ENCODE measurements at places on chromosomes 1 and 21.

- DNase-seq = no peak
Observed at GRCh38 chr1:82125866-82126265, 325.1 kb downstream of the ADGRL2 start.

DNA sequence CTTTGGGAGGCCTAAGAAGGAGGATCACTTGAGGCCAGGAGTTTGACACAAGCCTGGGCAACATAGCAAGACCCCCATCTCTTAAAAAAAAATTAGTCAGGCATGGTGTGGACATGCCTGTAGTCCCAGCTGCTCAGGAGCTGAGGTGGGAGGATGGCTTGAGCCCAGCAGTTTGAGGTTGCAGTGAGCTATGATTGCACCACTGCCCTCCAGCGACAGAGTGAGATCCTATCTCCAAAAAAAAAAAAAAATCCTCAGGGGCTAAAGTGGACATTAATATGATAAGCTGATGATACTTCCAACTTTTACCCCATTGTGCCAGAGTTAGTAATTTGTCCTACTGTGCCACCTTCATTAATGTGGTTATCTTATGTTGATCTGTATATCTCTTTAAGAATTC lies 327.8 kb upstream of the FMN2 start:
- DNase-seq = no peak

DNA sequence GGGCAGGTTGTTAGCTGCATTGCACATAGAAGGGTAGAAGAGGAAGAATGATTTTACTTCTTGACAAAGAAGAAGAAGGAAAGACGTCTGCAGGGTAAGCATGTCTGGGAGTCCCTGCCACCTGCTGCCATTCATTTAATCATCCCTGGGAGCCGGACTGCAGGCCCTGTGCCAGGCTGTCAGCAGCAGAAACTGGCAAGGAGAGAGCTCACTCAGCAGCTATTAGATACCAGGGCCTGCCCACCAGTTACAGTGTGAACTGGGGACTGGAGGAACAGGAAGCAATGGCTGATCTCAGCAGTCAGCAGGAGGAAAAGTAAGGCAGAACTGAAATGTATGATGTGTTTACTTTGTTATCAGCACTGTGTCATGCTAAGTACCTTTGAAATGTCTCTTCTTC lies 75.7 kb upstream of the C1orf87 start:
- DNase-seq = no peak

GRCh38 chr1:39147099-39148025 lies 57.1 kb upstream of the MACF1 start:
- no peak for DNase-seq

DNA sequence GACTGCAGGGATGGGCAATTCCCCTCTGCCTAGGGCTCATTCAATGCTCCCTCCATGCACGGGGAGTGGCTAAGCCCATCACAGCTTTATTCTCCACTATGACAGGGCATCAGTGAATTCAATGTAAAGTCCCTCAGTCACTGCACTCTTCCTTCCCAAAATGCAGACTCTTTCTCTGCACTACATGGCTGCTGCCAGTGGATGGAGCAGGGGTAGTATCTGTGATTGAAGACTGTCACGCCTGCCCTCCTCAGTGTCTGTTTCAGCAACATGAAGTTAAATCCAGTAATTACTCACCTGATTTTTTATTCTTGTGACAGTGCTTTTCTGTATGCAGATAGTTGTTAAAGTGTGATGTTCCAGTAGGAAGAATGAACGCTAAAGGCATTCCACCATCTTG lies 1323.2 kb downstream of the AMY1C start:
- DNase-seq = no peak

GRCh38 chr1:239718571-239718970 lies 332.2 kb downstream of the CHRM3 start:
- no peak for DNase-seq

DNA sequence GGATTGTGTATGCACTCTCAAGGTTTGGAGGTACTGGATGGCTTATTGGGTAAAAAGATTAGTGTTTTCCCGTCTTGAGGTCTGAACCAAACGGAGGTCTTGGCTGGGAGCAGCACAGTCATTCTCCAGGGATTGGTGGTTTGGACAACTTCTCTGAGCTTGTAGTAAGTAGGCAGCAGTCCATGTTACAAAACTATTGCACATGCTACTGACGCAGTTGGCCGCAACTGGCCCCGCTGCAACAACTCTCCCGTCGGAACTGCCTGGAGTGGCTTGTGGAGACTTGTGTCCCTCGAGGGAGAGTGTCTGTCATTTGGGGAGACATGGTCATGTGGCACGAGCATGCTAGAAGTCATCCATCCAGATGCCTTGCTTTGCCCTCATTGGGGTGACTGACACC lies 276.0 kb downstream of the TM2D1 start:
- no peak for DNase-seq

- no peak for DNase-seq
Observed at GRCh38 chr1:201486187-201486586, 17.2 kb upstream of the PHLDA3 start.

GRCh38 chr1:82392513-82392912 lies 591.8 kb downstream of the ADGRL2 start:
- no peak for DNase-seq

- DNase-seq = no peak
Observed at GRCh38 chr1:209456878-209457277, 126.6 kb upstream of the CAMK1G start.

DNA sequence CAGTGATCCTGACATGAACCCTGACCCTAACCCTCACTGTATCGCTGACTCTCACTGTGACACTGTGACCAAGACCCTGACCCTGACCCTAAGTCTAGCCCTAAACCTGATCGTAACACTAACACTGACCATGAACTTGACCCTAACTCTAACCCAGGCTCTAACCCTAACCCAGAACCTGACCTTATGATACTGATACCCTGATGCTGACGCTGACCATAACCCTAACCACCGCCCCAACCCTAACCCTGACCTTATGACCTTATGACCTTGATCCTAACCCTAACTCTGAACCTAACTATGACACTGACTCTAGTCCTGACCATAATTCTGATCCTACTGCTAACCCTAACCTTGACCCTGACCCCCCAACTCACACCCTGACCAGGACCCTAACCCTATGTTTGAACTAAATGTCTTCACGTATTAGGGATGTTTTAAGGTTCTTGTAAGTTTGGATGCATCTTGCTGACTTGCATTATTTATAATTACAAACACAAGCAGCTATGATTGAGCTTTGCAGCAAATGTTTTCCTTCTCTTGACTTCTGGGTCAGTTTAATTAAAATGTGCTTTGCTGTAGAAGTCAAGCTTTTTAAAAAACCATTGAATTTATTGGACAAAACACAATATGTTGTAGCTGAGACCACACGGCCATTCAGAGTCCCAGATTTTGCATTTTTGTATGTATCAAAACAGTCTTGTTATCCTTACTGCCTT lies 23.9 kb upstream of the PRSS38 start:
- DNase-seq = no peak

DNA sequence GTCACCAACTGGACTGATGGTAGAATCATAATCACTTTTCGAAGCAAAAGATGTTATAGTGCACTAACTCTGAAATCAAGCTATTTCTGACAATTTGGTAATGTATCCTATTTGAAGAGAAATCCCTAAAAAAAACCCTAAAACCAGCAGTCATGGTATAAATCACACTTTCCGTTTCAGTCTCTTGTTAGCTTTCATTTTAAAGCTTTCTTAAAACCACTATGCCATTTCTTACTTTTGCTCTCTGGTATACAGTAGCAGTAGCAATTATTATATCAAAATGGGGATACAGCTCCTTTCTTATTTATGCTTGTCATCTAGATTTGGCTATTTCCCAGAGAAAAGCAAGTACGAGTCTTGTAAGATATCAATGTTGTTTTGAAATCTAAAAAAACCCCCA lies 323.3 kb downstream of the KCTD3 start:
- no peak for DNase-seq

- DNase-seq = no peak
Observed at GRCh38 chr1:51519865-51520699, 1.0 kb upstream of the EPS15 start.

DNA sequence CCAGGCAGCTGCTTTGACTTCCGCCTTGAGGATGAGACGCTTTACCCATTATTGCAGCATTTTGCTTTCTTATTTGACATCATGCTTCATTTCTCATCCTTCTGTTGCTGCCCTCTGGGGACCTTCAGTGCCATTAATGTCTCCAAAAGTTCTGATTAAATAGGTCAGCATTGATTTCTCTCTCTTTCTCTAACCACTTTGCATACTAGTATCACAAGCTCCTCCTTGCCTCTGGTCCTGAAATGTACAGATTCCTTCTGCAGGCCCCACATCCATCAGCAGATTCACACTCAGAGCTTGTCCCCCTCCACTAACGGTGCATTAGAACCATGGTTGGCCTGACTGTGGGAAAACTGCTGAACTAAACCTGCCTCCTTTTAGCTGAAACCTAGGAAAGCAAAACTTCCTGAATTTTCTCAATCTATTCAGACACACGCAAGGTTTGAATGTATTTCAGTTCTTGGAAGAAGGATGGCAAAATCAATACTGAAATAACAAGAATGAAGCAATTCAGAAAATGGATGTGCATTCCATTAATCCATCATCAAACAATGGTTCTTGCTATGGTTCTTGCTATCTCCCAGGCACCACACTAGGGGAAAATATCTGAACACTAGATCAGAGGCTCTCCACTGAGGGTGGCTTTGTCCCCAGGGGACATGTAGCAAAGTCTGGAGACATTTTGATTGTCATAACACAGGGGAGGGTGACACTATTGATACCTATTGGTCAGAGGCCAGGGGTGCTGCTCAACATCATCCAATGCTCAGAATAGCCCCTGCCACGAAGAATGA lies 154.5 kb downstream of the PCP4 start:
- DNase-seq = no peak

GRCh38 chr1:51569284-51570062 lies 47.4 kb upstream of the OSBPL9 start:
- peak; percentile 68 for DNase-seq

GRCh38 chr1:186513526-186513925 lies 52.6 kb upstream of the PDC start:
- no peak for DNase-seq

DNA sequence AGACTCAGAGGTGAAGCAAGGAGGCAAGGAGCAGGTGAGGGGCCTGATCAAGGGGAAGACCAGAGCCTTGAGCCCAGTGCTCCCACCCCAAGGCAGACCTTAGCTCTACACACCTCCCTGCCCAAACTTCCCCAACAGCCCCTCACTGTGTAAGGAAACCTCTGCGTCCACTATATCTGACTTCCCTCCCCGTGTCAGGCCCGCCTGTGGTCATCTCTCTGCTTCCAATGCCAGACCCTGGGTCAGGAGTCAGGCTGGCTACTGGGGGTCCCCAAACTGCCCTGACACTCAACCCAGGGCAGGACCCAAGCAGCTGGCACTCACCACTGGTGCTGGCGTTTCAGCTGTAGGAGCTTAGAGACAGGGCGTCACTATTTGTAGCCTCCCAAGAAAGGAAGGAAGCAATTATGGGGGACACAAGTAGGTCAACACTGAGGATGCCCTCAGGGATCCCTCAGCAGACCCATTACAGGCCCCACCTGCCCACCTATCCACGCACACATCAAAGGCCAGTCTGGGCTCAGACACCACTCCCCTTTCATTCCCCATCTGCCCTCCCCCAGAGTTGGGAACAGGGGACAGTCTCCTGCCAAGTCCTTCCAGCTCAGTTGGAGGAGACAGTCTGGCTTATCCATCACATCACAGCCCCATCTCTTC lies 811 bp upstream of the S100A3 start:
- DNase-seq = no peak

DNA sequence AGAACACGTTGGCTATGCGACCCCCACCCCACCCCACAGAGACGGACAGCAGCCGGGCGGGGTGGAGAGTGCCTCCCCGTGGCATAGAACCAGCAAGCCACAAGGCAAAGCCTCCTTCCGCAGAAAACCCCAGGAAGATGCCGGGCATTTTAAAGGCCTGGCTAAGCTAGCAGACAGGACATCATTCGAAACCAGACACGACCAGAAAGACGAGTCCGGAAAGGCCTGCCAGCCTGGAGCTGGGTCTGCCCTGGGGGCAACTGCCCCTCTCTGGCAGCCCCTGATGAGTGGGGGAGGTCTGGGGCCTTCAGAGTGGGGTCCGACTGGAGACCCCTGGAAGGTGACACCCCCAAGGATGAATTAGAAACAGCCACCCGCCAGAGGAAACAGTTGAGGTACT lies 8.5 kb downstream of the FTCD start:
- DNase-seq = no peak

DNA sequence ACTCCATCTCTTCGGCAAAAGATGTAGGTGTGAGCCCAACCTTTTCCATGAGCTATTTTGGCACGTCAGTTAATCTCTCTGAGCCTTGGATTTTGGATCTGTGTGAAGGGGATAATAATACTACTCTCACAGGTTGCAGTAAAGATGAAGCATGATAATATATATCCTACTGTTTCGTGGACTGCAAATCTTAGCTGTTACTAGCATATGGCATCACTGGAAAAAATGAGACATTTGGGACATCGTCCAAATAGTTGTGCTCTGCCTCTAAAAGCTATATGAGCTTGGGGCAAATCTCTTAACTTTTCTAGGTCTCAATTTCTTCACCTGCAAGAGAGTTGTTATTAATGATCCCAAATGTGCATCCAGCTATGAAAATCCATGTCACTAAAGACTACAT lies 147.4 kb upstream of the ZRANB2 start:
- DNase-seq = no peak

DNA sequence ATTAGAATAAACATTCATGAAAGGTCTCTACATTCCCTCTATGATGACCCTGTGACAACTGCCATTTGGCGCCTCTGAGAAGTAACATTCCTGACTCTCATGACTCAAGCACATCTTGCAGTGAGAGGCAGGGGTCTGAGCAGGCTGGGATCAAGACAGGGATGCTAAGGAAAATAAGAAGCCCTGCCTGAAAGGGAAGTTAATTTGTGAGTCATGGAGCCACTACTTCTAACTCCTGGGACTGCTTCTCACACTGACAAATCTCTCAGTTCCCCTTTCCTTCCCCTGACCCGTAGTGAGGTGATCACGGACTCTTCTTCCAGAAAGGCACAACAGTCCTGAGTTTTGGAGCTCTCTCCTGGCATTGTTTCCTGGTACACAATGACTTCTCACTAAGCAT lies 231.9 kb downstream of the TNR start:
- DNase-seq = no peak

All from activated naive CD4-positive, alpha-beta T cell treated with anti-CD3 and anti-CD28 coated beads for 36 hours (primary cell).